ENCODE measurements at places on chromosomes 4 and X. TPM values are rescaled to one million over a fixed set of nuclear protein-coding genes. Genes with fewer than 3 reads are reported as not detected.

GRCh38 chr4:159552979-159553768 lies 450.3 kb downstream of the RAPGEF2 start:
- DNase-seq: no peak

GRCh38 chrX:48996969-48997368 lies 5.1 kb downstream of the GRIPAP1 start:
- DNase-seq: no peak

The SSX4B gene
- total RNA-seq: not detected

The GPR34 gene
- total RNA-seq: not detected
